ENCODE measurements at places on chromosomes 7 and 10.

DNA sequence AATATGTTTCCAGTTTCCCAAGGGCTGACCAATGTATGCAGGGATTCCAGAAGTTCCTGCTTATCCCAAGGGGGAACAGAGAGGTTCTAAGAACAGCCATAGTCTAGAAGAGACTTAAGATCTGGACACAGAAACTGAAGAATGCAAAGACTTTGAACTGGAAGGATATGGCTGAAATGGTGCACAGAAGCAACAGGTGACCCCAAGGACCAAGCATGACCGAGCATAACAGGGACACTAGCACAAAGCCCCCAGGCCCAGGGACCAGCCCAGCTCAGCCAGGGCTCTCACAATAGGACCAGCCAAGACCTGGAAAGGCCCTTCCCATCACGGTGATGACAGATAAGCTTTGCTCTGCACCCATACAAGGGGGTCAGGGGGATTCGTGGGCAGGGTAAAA, 213.0 kb upstream of the KMT2E start:
- DNase-seq = no peak

DNA sequence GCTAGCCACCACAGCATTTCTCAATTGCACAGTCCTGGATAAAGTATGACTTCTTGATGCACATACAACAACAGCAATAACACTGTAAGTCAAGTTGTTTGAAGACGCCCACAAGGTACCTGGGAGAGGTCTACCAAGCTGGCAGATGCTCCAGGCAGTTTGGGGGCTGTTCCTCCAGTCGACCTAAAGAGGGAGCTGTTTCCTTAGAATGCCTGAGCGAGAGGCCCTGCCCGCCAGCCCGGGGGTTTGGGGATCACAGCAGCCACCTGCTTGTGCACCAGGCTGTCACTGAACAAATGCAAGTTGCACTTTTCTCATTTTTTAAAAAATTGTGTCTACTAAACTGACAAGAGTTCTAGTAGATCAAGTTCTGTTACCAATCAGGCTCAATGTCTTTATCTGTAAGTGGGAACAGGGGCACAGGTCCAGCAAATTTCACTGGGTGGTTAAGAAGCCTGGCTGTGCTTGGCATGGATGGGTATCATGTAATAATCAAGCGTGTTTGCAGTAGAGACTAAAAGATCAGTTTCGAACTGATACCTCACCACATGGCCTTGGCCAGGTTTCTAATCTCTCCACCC, 193.8 kb upstream of the ADO start:
- no peak for DNase-seq

DNA sequence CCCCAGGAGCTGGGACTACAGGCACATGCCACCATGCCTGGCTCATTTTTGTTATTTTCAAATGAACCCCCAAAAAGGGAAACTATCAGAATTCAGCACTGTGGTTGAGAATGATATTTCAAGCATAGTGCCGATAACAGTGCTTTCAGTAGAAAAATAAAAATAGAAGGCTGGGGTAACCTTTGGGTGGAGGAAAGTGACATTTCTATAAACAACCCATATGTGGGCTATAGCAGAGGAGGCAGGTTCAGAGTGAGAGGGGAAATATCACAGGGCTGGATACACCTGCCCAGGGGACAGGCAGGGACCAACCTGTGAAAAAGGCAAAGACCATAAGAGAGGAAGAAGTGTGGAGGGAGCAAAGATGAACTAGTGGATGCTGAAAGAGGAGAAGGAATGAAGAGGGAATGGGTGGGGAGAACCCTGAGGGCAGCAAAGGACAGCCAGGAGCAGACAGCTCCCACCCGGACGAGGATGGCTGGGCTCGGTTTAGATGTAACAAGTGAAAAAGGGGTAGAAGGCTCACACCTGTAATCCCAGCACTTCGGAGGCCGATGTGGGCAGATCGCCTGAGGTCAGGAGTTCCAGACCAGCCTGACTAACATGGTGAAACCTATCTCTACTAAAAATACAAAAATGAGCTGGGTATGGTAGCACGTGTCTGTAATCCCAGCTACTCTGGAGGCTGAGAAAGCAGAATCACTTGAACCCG, 56.5 kb downstream of the MAP3K8 start:
- DNase-seq = no peak

- no peak for DNase-seq
These were observed 18.9 kb downstream of the JMJD1C start for GRCh38 chr10:63446716-63447440.

DNA sequence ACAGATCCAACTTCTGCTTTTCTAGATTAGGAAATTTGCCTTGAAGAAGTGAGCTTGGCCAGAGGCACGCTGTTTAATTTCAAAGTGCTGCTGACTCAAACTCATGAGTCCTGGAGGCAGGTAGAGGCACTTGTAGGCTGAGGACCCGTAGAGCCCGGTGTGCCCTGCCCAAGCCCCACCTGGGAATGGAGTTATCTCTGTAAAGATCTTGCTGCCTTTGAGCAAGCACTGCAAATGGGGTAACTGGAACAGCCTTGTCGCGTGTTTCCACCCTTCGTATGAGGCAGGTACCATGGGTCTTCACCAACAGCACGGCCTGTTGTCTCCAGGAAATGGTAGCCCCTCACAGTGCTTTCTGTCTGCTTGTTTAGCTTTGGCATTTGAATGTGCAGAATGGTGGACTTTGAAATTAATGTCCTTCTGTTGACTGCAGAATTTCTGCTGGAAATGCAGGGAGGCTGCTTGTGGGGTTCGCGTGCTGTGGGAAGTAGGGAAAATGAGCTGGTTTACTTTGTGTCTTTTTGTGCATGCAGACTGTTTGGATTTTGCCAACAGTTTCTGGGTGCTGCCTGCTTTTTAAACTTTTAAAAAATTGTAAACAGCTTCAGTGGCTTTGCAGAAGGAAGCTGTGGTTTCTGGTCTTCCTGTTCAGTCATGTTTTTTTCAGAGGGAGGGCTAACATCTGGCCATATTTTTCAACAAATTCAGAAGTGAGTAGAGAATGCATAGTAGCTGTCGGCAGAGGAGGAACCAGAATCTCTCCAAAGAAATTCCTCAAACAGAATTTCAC, 27.2 kb downstream of the CCM2 start:
- DNase-seq = no peak
